ENCODE measurements at places on chromosomes 11 and 22. TPM values are rescaled to one million over a fixed set of nuclear protein-coding genes. Genes with fewer than 3 reads are reported as not detected.

RIMBP3B gene
- not detected for total RNA-seq

P2RY6 gene
- 2.2 TPM for total RNA-seq

DEUP1 gene
- total RNA-seq = not detected

MS4A1 gene
- total RNA-seq = 0.49 TPM

TSGA10IP gene
- total RNA-seq = 0.68 TPM

KLHDC7B gene
- 1.2 TPM for total RNA-seq

FAM227A gene
- total RNA-seq = 6.1 TPM

C11orf42 gene
- total RNA-seq = not detected

GAL3ST3 gene
- total RNA-seq = not detected

WNT7B gene
- total RNA-seq = 58.6 TPM

TMEM134 gene
- total RNA-seq = 134 TPM

UPB1 gene
- 0.26 TPM for total RNA-seq

TEX54 gene
- total RNA-seq = not detected

OR56A1 gene
- total RNA-seq = 0.05 TPM

LRRN4CL gene
- total RNA-seq = 5.0 TPM

SGSM1 gene
- 10.6 TPM for total RNA-seq

All from ureter (tissue), 1 donor.